ENCODE measurements at places on chromosomes 7 and 10.

- DNase-seq: no peak
Measured at GRCh38 chr10:96283756-96284155, 12.4 kb upstream of the BLNK start.

DNA sequence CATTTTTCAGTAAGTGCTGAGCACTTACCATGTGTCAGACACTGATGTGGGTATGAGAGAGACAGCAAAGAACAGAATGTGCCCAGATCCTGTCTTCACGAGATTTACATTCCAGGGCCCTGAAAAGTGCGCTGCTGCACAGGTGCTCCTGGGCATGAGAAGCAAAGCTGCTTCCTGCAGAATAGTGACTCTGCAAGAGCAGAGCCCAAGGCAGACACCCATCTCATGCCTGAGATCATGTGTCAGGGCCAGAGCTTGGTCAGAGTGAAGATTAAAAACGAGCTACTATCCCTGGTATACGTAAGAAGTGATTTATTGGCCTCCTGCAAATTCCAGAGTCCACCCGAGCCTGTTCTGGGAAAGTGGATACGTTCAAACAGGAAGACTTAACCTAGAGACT, 824.4 kb downstream of the GRID1 start:
- no peak for DNase-seq

DNA sequence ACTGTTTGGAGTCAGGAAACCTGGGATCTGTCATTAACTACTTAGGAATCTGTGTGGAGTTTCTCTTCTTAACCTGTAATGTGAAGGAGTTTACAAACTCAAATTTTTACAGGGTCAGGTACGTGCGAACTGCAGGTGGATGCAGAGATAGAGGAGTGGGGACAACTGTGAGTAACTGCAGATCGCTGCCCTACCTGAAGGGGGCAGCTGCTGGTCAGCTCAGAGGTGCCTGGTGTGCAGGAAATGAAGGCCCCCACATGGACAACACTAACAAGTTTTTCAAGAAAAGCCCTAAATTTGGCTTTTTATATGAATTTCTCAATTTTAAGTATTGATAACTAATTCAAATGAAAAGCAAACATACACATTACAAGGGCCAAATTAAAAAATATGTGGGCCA, 380.0 kb downstream of the REEP3 start:
- DNase-seq: no peak

- DNase-seq: no peak
Measured at GRCh38 chr10:96093948-96094347, 36.1 kb upstream of the ZNF518A start.

- no peak for DNase-seq
Measured at GRCh38 chr10:4214908-4215307, 429.9 kb upstream of the KLF6 start.

DNA sequence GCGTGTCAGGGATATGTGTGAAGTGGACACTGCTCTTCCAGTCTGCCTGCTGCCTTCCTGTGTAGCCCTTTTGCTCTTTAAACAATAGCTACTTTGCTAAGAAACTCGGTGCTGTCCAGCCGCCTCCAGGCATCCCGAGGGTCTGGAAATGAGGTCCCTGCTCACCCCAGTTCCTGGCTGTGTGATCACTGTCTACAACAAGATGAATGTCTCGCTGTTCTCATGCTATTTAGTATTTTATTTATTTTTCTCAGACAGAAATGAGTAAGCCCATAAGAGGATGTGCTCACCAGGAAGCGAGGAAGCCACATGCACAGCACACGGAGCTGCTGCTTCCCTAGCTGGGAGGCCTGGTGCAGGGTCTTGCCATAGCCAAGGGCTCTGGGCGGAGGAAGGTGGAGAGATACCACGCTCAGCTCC, 167.0 kb upstream of the PITRM1 start:
- peak; percentile 15 for DNase-seq

DNA sequence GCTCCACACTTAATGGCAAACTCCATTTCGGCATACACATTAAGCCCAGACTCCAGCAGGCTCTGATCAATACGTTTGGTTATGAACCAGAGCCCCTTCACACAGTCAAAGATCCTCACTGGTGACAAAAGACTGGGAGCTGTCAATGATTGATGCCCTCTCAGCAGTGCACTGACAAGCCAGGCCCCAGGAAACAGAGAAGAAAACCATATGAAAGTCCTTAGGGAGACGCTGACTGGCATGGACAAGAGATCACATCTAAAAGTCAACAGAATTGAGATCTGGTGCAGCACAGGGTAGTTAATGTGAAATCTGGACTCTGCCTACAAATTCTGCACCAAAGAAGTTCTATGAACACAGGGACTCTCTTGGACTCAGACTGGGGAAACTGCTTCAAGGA, 600.9 kb upstream of the NRP1 start:
- no peak for DNase-seq

DNA sequence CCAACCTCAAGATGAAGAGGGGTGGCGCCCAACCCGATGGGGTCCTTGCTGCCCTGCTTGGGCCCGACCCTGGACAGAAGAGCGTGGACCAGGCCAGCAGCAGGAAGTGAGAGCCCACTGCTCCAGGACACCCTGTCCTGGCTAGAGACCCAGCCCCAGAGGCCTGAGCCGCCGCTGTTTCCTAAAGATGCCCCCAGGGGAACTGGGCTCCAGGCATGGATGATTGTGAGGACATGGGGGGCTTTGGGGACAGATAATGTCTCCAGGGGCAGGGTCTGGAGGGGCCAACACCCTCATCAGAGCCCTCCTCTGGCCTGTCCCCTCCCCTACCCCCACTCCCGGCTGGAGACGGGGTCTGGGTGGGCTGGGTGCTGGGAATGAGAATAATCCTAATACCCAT, 71.7 kb downstream of the MYL10 start:
- DNase-seq: no peak

GRCh38 chr10:70656489-70656888, 15.8 kb upstream of the ADAMTS14 start:
- DNase-seq: peak; percentile 98

- peak; percentile 18 for DNase-seq
Measured at GRCh38 chr10:6445671-6446316, 134.3 kb downstream of the PRKCQ start.

DNA sequence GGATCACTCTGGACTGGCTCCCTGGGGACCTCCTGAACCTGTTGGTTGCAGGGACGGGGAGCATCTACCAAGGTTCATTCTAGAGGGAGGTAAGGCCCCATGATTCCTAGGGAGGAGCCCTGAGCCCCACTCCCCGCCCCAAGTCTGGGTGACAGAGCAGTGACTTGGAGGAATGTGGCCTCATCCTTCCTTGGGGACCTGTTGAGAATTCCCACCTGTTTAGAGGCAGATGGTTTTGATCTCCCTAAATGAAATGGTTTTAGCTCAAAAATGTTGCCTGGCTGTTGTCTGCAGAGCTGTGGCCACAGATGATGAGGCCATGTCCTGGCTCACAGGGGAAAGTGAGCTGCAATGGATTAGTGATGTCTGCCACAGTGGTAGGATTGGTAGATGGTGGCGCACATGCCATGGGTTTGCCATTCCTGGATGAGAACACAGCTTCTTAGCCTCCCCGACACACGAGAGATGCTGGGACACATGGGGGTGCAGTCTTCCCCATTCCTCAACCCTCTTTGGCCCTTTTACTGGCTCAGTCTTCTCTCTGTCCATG, 12.3 kb downstream of the C10orf105 start:
- DNase-seq: no peak

DNA sequence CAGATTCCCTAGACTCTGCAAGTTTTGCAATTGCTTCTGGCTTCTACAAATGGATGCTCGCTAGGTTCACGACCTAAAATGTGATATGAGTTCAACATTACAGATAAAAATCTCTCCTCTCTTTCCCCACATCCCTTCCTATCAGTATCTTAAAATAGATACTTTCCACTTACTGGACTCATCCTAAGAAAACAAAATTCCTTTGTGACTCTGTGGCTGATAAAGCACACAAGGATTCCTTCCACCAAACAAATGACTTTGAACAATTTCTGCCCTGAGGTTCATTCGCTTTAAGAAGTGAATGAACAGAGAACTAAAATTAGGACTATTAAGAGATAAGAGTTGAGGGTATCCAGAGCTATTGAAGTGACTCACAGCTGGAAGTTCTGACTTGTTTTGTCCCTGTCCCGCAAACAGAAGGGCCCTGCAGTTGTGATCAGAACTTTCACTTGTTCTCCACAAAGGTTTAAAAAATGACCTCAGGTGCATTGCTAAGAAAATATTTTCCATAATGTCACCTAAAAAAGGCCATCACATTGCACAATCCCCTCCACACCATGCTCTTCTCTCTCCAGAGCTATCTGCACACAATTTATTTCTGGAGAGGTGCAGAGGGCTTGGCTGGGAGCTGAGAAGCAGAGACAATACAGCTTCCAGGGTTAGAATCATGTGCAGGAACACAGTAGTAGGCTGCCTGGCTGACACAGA, 96.1 kb downstream of the PIP4K2A start:
- peak; percentile 75 for DNase-seq

DNA sequence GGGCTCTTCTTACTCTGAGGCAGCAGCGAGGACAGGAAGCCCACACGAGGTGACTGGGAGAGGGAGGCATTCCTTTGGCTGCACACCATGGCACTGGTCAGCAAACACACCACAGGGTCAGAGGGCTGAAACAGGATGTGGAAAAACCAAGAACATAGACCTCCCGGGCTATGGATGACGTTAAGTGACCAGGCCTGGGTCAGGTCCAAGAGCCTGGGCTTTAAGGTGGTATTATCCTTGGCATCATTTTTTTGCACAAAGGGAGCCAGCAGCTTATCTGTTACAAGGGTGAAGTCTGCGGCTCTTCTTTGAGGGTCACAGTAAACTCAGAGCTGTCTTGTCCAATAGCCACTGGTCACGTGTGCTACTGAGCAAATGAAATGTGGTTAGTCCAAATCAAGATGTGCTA, 7.0 kb downstream of the WDR91 start:
- DNase-seq: peak; percentile 92

DNA sequence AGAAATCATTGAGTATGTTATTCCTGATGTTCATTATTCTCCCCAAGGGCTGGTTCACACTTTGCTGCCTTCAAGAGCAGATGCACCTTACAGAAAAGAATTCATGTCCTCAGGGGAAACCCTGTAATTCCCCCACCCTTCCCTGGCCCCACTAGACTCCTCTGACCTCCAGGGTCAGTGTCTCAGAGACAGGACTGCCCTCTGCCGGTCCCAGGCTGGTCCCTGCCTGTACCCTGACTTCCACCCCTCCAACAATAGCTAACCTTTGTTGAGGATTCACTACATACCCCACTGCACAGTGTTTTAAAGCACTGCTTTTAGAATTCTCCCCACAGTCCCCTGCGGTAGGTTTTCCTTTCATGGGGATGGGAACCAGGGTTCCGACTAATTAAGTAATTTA, 4.4 kb upstream of the SEPHS1 start:
- DNase-seq: no peak

DNA sequence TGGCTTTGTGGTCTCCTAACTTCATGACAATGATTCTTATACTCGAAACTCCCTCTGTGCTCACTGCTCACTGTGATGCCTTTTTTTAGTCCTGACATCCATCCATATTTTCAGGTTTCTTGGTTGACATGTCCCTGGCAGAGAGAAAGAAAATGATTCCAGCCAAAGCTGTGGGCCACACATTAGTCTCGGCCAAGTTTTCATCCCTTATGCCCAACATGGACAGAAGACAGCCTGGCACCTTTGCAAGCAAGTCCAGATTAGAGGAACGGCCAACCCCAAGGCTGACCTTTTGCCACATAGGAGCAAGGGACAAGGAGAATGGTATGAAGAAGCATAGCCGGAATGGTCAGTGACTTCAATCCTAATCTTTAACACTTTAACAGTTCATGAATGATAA, 8.7 kb upstream of the OPALIN start:
- DNase-seq: no peak

DNA sequence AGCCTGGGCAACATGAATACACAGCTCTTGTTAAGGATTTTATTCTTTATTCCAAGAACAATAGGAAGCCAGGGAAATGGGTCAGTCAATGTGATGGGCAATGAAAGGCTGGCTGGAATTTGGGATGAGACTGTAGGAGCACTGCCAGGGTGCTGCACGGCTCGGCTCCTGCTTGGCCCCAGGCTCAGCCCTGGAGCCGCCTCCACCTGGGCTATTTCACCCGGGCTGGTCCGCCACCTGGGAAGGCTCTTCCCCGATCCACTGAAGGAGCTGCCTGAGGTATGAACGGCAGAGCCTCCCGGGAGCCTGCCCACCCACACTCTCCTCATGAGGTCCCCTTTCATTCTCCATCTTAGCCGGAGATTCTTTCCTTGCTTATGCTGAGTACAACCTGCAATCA, 80.4 kb upstream of the KMT2C start:
- no peak for DNase-seq

DNA sequence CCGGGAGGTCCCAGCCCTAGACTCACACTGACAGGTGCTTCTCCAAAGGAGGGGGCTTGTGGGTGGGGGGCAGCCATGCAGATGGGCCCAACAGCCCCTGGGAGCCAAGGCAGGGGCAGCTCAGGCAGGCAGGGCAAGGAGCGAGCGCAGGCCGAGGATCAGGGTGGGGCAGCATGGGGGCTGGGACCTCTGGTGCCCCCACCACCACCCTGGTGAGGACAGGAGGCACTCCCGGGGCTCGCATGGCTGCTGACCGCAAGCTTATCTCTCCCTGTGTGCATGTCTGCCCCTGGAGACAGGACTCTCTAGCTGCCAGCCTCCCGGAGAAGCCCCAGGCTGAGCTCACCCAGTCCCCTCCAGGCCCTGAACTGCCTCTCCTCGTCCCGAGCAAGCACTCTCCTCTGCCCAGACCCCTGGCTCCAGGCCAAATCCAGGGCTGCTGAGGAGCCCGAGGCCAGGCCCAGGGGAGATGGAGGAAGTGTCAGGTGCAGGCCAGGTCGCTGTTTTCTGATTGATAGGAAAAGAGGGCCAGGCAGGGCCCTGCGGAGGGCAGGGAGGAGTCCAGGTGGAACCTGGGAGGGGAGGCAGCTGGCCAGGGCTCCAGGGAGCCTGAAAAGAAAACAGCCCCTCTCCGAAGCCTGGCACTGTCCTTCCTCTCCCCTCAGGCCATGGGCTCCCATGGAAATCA, 39.0 kb downstream of the PDGFA start:
- no peak for DNase-seq

- DNase-seq: no peak
Measured at GRCh38 chr7:70836279-70836678, 295.7 kb upstream of the GALNT17 start.

GRCh38 chr10:35452171-35452570, 115.9 kb downstream of the CCNY start:
- DNase-seq: no peak

DNA sequence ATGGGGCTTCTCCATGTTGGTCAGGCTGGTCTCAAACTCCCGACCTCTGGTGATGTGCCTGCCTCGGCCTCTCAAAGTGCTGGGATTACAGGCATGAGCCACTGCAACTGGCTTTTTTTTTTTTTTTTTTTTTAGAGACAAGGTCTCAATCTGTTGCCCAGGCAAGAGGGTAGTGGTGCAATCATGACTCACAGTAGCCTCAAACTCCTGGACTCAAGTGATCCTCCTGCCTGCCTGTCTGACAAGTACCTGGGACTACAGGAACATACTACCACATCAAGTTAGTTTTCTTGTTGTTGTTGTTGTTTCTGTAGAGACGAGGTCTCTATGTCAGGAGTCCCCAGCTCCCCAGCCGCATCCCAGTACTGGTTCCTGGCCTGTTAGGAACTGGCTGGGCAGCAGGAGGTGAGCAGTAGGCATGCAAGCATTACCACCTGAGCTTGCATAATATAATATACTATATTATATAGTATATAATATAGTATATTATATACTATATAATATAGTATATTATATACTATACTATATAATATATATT, 55.7 kb downstream of the TPK1 start:
- DNase-seq: peak; percentile 10
